PC-3 (cell line): ENCODE measurements at places on chromosomes 16 and 17.

GRCh38 chr17:42394838-42395237, 6.6 kb upstream of the STAT3 start:
- H3K27me3 ChIP-seq, result no peaks in the 10 kb centered on the region
- H3K4me3 ChIP-seq, result no peak overlapping the region
- no peaks in the 10 kb centered on the region for H3K36me3 ChIP-seq
- H3K4me1 ChIP-seq, result no peaks in the 10 kb centered on the region
- H3K27ac ChIP-seq, result no peak overlapping the region

- H3K4me3 ChIP-seq, result no peak overlapping the region
- H3K4me1 ChIP-seq, result no peaks in the 10 kb centered on the region
- peaks cover 96% of the 10 kb centered on the region for H3K27me3 ChIP-seq
- H3K36me3 ChIP-seq, result no peaks in the 10 kb centered on the region
Measured at GRCh38 chr17:73521376-73521775, 122.9 kb downstream of the SDK2 start.

DNA sequence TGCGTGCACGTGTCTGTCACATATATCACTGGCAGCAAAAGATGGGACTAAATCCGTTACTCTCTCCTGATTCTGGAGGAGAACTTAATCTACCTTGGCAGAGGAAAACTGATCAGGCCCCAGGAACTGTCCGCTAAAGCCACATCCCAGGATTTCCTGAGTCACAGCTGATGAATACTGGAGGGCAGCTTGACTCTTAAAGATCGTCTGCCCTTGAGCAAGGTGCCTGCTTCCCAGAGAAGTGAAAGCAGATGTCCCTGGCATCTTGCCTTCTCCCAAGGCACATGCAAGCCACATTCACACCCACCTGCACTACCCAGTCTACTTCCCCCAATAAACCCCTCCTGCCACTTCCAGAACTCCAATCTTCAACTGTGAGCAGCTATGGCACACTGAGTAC, 99.8 kb downstream of the CPPED1 start:
- DNase-seq, result peak; percentile 5
- H3K27ac ChIP-seq, result no peak overlapping the region
- H3K27me3 ChIP-seq, result no peaks in the 10 kb centered on the region
- no peaks in the 10 kb centered on the region for H3K36me3 ChIP-seq
- H3K4me1 ChIP-seq, result no peaks in the 10 kb centered on the region
- no peak overlapping the region for H3K4me3 ChIP-seq

DNA sequence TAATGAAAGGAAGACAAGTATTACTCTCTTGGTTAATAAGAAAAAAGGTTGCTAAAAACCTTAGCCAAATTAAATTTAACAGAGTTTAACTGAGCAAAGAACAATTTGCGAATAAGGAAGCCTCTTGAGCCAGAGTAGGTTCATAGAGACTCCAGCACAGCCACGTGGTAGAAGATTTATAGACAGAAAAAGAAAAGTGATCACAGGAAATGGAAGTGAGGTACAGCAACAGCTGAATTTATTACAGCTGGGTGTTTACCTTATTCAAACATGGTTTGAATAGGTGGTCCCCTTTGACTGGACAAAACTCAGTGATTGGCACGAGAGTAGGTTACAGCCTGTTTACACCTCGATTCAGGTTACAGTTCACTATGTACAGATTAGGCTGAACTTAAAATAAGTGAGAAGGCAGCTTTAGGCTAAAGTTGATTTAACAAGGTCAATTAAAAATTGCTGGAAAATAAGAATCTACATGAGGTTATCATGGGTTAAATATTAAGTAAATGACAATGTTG, 3.3 kb upstream of the CCL15 start:
- no peaks in the 10 kb centered on the region for H3K4me1 ChIP-seq
- H3K27me3 ChIP-seq, result peaks cover 6% of the 10 kb centered on the region; the same call in 1 of the 2 replicates
- no peak for DNase-seq
- no peak overlapping the region for H3K27ac ChIP-seq
- H3K36me3 ChIP-seq, result no peaks in the 10 kb centered on the region

- H3K36me3 ChIP-seq, result no peaks in the 10 kb centered on the region
- H3K4me3 ChIP-seq, result no peak overlapping the region
- H3K27ac ChIP-seq, result no peak overlapping the region
- DNase-seq, result no peak
- H3K4me1 ChIP-seq, result peaks cover 12% of the 10 kb centered on the region
Measured at GRCh38 chr16:1865902-1866690, 5.9 kb downstream of the MEIOB start.

- H3K36me3 ChIP-seq, result peaks cover 30% of the 10 kb centered on the region
- no peaks in the 10 kb centered on the region for H3K4me1 ChIP-seq
- H3K27me3 ChIP-seq, result no peaks in the 10 kb centered on the region
- peak; percentile 79 for DNase-seq
- H3K27ac ChIP-seq, result no peak overlapping the region
- no peak overlapping the region for H3K4me3 ChIP-seq
Measured at GRCh38 chr17:76014100-76014924, 12.8 kb downstream of the EVPL start.

DNA sequence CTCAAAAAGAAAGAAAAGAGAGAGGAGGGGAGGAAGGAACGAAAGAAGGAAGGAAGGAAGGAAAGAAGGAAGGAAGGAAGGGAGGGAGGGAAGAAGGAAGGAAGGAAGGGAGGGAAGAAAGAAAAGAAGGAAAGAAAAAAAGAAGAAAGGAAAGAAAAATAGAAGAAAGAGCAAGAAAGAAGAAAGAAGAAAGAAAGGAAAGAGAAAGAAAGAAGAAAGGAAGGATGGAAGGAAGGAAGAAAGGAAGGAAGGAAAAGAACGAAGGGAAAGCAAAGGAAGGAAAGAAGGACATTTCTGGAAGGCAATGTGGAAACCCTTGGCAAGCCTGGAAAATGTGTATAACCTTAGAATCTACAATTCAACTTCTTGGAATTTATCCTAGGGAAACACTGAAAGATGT, 150.4 kb upstream of the LHX1 start:
- no peak overlapping the region for H3K4me3 ChIP-seq
- DNase-seq, result no peak
- H3K27me3 ChIP-seq, result no peaks in the 10 kb centered on the region; the same call in 1 of the 2 replicates
- no peaks in the 10 kb centered on the region for H3K4me1 ChIP-seq
- H3K27ac ChIP-seq, result no peak overlapping the region

DNA sequence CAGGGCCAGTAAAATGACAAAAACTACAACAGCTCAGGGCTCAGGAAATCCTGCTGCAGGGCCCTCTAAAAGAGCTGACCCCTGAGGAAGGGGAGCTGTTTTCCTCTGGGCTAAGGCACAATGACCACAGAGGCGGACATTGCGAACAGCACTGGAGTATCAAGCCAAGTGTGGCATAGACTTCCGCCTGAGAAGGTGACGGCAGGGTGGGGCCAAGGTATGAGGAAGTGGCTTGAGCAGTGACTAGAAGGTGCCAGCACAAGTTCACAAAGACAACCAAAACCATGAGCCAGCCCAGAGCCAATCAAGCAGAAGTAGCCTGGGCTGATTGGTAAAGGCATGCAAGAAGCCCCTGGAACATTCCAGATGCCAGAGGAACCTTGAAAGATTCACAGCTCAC, 13.9 kb downstream of the ERN2 start:
- no peaks in the 10 kb centered on the region for H3K36me3 ChIP-seq
- H3K4me1 ChIP-seq, result no peaks in the 10 kb centered on the region
- peak; percentile 12 for DNase-seq
- no peaks in the 10 kb centered on the region for H3K27me3 ChIP-seq

GRCh38 chr17:61462719-61463315, 10.6 kb downstream of the TBX4 start:
- H3K27ac ChIP-seq, result no peak overlapping the region
- no peak overlapping the region for H3K4me3 ChIP-seq
- H3K4me1 ChIP-seq, result no peaks in the 10 kb centered on the region
- no peaks in the 10 kb centered on the region for H3K36me3 ChIP-seq
- DNase-seq, result no peak
